ENCODE measurements at places on chromosomes 13 and 19. TPM values are rescaled to one million over a fixed set of nuclear protein-coding genes. Genes with fewer than 3 reads are reported as not detected.

The TSSK6 gene
- total RNA-seq: 4.4 TPM

DNA sequence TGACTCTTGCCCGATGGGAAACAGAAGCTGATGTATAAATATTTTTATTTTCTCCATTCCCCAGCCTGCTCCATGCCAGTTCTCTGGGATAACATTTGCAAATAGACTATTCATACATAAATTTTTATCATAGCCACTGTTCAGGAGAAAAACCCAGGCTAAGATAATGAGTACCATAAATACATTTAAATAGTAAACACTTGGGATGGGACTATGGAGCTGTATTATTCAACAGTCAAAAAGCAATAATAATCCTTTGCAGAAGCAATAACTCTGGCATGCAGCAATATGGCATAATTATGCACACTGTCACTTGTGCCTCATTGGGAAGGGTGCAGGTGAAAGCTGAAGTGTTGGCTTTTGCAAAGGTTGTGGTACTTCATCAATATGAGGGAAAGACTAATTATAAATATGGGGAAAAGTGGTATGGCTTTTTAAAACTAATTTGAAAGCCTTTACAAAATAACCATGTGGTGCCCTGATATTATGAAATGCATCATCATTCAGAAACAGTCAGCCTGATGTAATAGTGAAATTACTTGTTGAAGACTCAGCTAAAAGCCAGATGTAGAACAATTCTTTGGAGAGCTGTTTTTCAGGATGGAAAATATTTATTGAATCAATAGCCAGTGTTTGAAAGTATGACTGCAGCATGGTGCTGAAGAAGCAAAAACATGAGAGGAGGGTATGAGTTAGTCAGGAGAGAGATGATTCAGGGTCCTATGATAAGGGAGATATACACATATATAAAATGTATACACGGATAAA is 2476.7 kb downstream of the PCDH9 start:
- no peak for DNase-seq
- H3K36me3 ChIP-seq: no peaks in the 10 kb centered on the region
- no peak overlapping the region for H3K27ac ChIP-seq
- H3K4me3 ChIP-seq: no peak overlapping the region

The SLC15A1 gene
- total RNA-seq: not detected

The FCER2 gene
- total RNA-seq: not detected

DNA sequence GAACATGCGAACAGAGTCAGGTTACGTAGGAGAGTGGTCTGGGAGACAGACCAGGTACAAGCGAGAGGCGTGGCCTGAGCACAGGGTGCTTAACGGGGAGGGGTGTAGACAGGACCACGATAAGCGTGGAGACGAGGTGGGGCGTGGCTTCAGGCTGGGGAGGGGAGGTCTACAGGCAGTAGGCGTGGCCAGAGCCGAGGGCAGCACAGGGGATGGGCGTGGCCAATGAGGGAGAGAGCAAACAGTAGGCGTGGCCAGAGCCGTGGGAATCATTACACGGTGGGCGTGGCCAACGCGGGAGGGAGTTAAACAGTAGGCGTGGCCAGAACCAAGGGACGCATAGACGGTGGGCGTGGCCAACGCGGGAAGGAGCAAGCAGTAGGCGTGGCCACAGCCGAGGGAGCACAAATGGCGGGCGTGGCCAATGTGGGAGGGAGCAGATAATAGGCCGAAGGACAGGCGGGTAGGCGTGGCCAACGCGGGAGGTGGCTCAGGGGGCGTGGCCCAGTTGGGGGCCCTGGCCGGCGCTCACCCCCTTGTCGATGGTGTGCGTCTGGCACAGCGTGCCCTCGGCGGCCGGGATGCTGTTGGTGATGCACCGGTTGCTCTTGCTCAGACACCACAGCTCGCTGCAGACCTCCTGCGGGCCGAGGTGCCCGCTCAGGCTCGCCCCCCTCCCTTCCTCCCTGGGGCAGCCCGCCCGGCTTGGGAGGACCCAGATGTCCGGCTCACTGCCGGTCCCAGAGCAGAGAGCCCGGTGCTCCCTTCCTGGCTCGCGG is 15.2 kb upstream of the MYO1F start:
- H3K4me3 ChIP-seq: peak overlapping the region; percentile 80
- H3K4me1 ChIP-seq: peaks cover 9% of the 10 kb centered on the region
- peaks cover 4% of the 10 kb centered on the region for H3K36me3 ChIP-seq
- DNase-seq: peak; percentile 93
- H3K27me3 ChIP-seq: peaks cover 16% of the 10 kb centered on the region

- no peak for DNase-seq
- no peak overlapping the region for H3K4me3 ChIP-seq
- no peak overlapping the region for H3K27ac ChIP-seq
- H3K27me3 ChIP-seq: peaks cover 15% of the 10 kb centered on the region
- no peaks in the 10 kb centered on the region for H3K36me3 ChIP-seq
Measured at GRCh38 chr19:855566-856120, 3.5 kb downstream of the ELANE start.

- H3K27me3 ChIP-seq: no peaks in the 10 kb centered on the region
- no peak for DNase-seq
- H3K27ac ChIP-seq: no peak overlapping the region
Measured at GRCh38 chr13:66225072-66225471, 1005.1 kb downstream of the PCDH9 start.

The FFAR2 gene
- not detected for total RNA-seq

The IZUMO2 gene
- not detected for total RNA-seq

GRCh38 chr19:17153996-17154395 is 61.2 kb upstream of the USE1 start:
- no peaks in the 10 kb centered on the region for H3K27me3 ChIP-seq
- no peak overlapping the region for H3K27ac ChIP-seq
- peaks cover 1% of the 10 kb centered on the region for H3K4me1 ChIP-seq
- no peak for DNase-seq
- H3K36me3 ChIP-seq: peaks cover 36% of the 10 kb centered on the region

GRCh38 chr13:40428354-40428753 is 238.1 kb downstream of the FOXO1 start:
- H3K4me1 ChIP-seq: peaks cover 9% of the 10 kb centered on the region
- DNase-seq: no peak
- no peaks in the 10 kb centered on the region for H3K27me3 ChIP-seq
- H3K36me3 ChIP-seq: no peaks in the 10 kb centered on the region

DNA sequence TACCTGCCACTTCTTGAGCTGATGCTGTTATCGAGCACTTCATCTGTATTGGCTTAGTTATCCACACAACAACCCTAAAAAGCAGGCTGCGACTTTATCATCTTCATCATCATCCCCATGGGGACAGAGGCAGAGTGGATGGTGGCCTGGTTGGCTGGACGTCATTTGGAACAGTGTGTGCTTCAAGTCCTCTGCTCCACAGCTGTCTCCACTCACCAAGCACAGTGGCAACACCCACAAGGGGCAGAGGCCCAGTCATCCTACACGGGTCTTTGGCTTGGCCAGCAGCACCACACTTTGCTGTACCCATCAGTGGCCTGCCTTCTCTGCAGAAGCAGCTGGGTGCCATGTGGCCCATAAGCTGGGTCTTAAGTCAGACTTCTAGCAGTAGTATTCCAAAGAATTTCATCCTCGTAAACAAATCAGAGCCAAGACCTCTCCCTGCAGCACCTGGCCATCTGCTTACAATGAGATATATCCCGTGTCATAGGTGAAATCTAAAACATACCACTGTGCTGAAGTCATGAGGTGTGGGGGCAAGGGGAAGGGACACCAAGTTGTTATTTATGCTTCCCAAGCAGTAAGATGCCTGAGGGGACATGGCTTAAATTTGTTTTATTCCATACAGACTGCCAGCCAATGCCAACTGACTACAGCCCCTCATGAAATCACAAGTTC is 47.9 kb upstream of the EPHX3 start:
- H3K27ac ChIP-seq: no peak overlapping the region
- H3K36me3 ChIP-seq: no peaks in the 10 kb centered on the region
- peaks cover 45% of the 10 kb centered on the region for H3K4me1 ChIP-seq
- H3K4me3 ChIP-seq: no peak overlapping the region

The POU4F1 gene
- total RNA-seq: 0.12 TPM

DNA sequence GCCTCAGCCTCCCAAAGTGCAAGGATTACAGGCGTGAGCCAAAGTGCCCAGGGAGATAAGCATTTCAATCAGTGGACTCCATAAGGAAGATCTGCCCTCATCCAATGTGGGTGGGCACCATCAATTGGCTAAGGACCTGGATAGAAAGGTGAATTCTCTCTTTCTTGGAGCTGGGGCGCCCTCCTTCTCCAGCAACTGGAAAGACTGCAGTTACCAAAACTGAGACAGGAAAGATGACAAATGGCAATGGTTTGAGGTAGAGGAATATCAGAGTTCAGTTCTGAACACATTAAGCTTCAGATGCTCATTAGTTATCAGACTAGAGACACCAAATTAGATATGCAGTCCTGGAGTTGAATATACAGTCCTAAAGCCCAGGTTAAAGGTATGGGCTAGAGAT is 10.5 kb upstream of the ELF1 start:
- peaks cover 11% of the 10 kb centered on the region for H3K36me3 ChIP-seq
- H3K27ac ChIP-seq: no peak overlapping the region
- no peaks in the 10 kb centered on the region for H3K27me3 ChIP-seq

- H3K27me3 ChIP-seq: peaks cover 25% of the 10 kb centered on the region
- H3K27ac ChIP-seq: peak overlapping the region; percentile 48
- no peaks in the 10 kb centered on the region for H3K36me3 ChIP-seq
- H3K4me3 ChIP-seq: peak overlapping the region; percentile 70
- peaks cover 8% of the 10 kb centered on the region for H3K4me1 ChIP-seq
- DNase-seq: no peak
Measured at GRCh38 chr13:28533125-28533436, 38.2 kb upstream of the FLT1 start.

DNA sequence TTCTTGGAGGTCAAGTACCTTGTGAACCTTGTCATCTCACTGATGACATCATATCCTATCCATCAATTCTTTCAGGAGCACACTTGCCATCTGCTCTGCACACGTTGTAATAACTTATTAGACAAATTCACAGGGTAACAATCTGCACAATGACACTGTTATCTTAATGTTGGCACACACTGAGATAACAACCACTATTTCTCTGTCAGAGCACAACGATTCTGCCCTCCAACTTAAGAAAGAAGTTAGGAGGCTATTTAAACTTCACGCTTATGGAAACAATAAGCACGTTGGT is 351.3 kb downstream of the DACH1 start:
- no peak for DNase-seq
- H3K4me1 ChIP-seq: no peaks in the 10 kb centered on the region
- H3K27me3 ChIP-seq: no peaks in the 10 kb centered on the region
- H3K27ac ChIP-seq: no peak overlapping the region
- no peak overlapping the region for H3K4me3 ChIP-seq

DNA sequence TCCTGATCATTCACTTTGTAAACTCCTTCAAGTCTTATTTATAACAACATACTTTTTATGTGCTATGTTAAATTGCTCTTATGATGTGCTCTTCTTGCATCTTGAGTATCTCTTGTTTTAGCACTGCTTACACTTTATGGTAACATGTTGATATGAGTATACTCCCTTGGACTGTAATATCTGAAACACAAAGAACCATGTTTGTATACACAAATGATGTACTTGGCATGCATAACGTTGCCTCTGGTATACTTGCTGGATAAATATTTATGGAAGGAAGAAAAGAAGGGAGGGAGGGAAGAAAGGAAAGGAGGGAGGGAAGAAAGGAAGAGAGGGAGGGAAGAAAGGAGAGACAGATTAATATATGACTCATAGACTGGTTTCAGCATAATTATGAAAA is 333.2 kb downstream of the PCDH9 start:
- H3K36me3 ChIP-seq: no peaks in the 10 kb centered on the region
- no peak for DNase-seq
- no peaks in the 10 kb centered on the region for H3K27me3 ChIP-seq
- H3K4me3 ChIP-seq: no peak overlapping the region
- no peak overlapping the region for H3K27ac ChIP-seq
- H3K4me1 ChIP-seq: no peaks in the 10 kb centered on the region

The KLK15 gene
- not detected for total RNA-seq

The ZNF229 gene
- total RNA-seq: not detected

The ADM5 gene
- total RNA-seq: 8.6 TPM

DNA sequence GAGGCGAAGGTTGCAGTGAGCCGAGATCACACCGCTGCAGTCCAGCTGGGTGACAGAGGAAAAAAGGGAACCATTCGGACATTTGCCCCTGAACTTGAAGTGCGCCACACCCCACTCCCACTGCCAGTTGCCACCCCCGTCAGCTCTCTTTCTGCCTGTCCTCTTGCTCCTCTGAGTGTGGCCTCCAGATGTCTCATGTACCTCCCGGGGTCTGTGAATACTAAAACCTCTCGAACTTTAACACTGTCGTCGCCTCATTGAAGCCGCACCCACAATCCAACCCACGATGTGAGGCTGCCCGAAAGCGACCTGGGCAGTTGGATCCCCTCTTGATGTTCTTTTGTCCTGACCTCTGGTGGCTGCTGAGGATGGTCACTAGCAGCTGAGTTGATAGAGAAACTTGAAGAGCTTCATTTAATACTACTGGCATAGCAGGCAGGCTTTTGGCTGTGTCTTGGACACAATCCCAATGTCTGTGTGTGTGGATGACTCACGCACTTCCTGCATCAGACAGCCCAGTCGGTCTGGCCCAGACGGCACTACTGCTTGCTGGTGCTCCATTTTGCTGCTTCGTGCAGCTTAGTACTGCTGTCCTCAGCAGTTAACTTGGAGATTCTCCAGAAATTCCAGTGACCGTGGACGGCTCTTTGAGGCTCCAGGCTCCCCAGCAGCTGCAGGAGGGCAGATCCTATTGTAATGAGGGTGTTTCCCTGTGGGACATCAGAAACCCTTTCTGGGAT is 4.2 kb downstream of the FPR3 start:
- no peak for DNase-seq
- H3K27me3 ChIP-seq: no peaks in the 10 kb centered on the region
- H3K4me1 ChIP-seq: no peaks in the 10 kb centered on the region
- no peak overlapping the region for H3K4me3 ChIP-seq
- H3K27ac ChIP-seq: no peak overlapping the region

The ZNF700 gene
- 12.6 TPM for total RNA-seq

The KLC3 gene
- total RNA-seq: not detected

DNA sequence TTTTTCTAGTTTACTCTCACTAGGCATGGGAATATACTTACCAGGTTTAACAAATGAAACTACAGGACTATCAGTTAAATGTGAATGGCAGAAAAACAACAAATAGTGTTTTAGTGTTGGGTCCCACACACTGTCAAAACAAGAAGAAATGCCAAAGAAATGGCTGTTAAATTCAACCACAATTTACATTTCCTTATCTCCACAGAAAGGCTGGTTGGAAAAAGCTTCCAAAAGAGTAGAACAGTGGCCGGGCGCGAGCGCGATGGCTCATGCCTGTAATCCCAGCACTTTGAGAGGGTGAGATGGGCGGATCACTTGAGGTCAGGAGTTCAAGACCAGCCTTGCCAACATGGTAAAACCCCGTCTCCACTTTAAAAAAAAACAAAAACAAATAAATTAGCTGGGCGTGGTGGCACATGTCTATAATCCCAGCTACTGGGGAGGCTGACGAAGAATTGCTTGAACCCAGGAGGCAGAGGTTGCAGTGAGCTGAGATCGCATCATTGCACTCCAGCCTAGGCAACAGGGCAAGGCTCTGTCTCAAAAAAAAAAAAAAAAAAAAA is 66.5 kb downstream of the SERP2 start:
- peaks cover 14% of the 10 kb centered on the region for H3K4me1 ChIP-seq
- DNase-seq: no peak
- H3K27ac ChIP-seq: no peak overlapping the region
- peaks cover 54% of the 10 kb centered on the region for H3K27me3 ChIP-seq
- no peak overlapping the region for H3K4me3 ChIP-seq

Measured in activated CD4-positive, alpha-beta T cell treated with anti-CD3 and anti-CD28 coated beads, Interleukin-2, amount 10 ng/mL, durations not matched to agents 24 days and 14 days (primary cell).